ENCODE measurements at places on chromosomes 6 and 20.

- H3K27me3 ChIP-seq, result no peaks in the 10 kb centered on the region
- no peak for DNase-seq
- no peak overlapping the region for H3K27ac ChIP-seq
- no peaks in the 10 kb centered on the region for H3K4me1 ChIP-seq
- no peaks in the 10 kb centered on the region for H3K36me3 ChIP-seq
- no peak overlapping the region for H3K4me3 ChIP-seq
Measured at GRCh38 chr6:80434691-80435350, 328.4 kb downstream of the BCKDHB start.

DNA sequence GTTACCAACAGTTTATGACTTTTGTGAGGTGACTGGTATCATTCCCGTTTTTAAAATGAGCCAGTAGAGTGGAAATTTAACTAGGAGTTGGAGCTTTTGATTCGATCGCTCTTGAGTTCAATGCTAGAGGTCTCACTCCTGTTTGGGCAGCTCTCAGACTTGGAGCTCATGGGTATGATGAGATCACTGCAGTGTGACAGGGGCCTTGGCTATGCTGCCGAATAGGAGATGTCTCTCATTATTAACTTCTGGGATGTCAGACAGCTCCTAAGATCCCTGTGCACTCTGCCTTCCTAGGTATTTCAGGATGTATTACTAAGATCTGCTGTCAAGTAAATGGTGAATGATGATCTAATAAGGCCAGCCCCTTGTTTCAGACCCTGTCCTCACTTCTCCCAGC lies 20.4 kb downstream of the AKAP12 start:
- no peaks in the 10 kb centered on the region for H3K4me1 ChIP-seq
- H3K36me3 ChIP-seq, result no peaks in the 10 kb centered on the region
- no peak overlapping the region for H3K27ac ChIP-seq
- no peak for DNase-seq
- H3K4me3 ChIP-seq, result no peak overlapping the region

GRCh38 chr20:2283706-2284423 lies 11.9 kb upstream of the TGM3 start:
- DNase-seq, result no peak
- H3K27me3 ChIP-seq, result no peaks in the 10 kb centered on the region
- no peak overlapping the region for H3K27ac ChIP-seq
- H3K4me1 ChIP-seq, result peaks cover 5% of the 10 kb centered on the region
- H3K4me3 ChIP-seq, result no peak overlapping the region
- H3K36me3 ChIP-seq, result no peaks in the 10 kb centered on the region

GRCh38 chr6:144840619-144841018 lies 555.5 kb downstream of the UTRN start:
- no peaks in the 10 kb centered on the region for H3K4me1 ChIP-seq
- H3K36me3 ChIP-seq, result peaks cover 90% of the 10 kb centered on the region
- no peak overlapping the region for H3K27ac ChIP-seq
- H3K27me3 ChIP-seq, result no peaks in the 10 kb centered on the region
- no peak overlapping the region for H3K4me3 ChIP-seq

DNA sequence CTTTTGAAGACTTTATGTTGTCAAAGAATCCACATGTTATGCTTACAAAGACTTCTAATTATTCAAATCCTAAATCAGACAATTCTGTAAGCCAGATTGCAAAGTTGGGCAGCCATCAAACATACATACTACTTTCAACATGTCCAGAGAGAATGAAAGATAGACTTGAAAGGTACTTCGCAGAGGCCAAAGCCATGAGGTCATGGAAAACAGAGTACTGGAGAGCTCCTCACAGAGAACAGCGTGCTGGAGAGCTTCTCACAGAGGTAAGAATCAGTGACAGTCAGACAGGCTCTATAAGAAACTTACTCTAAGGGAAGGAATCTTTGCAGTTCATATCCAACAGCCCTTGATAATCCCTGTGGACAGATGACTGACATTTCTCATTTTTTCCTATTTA lies 400.2 kb downstream of the GJA1 start:
- no peak overlapping the region for H3K4me3 ChIP-seq
- H3K27me3 ChIP-seq, result no peaks in the 10 kb centered on the region
- DNase-seq, result no peak
- no peaks in the 10 kb centered on the region for H3K36me3 ChIP-seq
- no peaks in the 10 kb centered on the region for H3K4me1 ChIP-seq

- no peaks in the 10 kb centered on the region for H3K36me3 ChIP-seq
- H3K27me3 ChIP-seq, result no peaks in the 10 kb centered on the region
- H3K27ac ChIP-seq, result no peak overlapping the region
- DNase-seq, result no peak
- peaks cover 21% of the 10 kb centered on the region for H3K4me1 ChIP-seq
Measured at GRCh38 chr20:23116311-23117089, 30.4 kb upstream of the CD93 start.

DNA sequence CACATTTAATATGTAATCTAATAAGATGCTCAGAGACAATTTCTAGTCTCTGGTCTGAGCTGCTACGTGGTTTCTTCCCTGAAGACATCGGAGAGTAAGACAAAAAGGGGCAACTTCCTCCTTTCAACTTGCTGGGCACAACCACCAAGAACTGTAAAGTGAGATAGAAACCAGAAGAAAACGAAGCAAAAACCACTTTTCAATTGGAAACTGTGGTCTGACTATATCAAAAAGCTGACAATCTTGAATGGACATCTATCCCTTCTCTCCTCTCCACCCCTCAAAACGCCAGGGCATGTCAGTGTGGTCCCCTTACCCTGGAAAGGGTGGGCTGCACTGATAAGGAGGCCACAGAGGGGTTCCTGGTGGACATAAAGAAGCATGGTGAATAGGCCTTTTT lies 269.1 kb downstream of the CD83 start:
- H3K27ac ChIP-seq, result no peak overlapping the region
- no peak overlapping the region for H3K4me3 ChIP-seq
- no peak for DNase-seq
- H3K4me1 ChIP-seq, result peaks cover 20% of the 10 kb centered on the region

DNA sequence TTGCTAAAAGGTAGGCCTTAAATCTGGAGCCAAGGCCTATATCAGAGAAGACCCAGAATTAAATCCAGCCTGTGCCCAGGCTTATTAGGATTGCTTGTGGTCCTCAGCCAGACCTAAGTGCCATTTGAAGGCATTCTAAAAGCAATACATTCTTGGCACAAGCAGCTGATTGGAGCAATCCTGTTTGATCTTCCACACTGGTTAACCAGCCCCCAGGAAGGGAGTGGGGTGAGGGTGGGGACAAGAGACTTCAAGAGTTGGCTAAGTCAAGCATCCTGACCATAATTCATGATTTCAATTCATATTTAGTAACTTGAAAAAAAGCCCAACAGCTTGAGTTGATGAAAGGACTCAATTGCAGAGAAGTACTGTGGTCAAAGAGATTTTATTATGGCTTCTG lies 128.9 kb downstream of the KIF13A start:
- no peaks in the 10 kb centered on the region for H3K27me3 ChIP-seq
- DNase-seq, result no peak
- H3K4me3 ChIP-seq, result no peak overlapping the region
- H3K27ac ChIP-seq, result no peak overlapping the region
- no peaks in the 10 kb centered on the region for H3K4me1 ChIP-seq
- H3K36me3 ChIP-seq, result no peaks in the 10 kb centered on the region

DNA sequence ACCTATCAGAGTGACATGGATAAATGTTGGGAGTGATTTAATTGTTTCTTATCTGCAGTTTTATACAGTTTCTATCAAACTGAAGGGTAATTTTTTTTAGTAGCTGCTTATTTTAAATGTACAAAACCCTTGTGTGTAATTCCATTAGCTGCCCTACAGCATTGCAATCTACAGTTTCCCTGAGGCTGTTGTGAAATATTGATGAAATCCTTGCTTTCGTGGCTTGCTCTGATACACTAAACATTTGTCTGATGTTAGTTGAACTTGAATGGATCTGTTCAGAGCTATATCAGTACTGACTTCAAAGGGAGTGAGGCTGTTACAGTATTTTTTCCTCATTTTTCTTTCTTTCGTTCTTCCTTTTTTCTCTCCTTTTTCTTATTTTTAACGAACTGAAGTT lies 255.4 kb downstream of the TSHZ2 start:
- H3K4me3 ChIP-seq, result no peak overlapping the region
- no peak overlapping the region for H3K27ac ChIP-seq
- H3K36me3 ChIP-seq, result no peaks in the 10 kb centered on the region

DNA sequence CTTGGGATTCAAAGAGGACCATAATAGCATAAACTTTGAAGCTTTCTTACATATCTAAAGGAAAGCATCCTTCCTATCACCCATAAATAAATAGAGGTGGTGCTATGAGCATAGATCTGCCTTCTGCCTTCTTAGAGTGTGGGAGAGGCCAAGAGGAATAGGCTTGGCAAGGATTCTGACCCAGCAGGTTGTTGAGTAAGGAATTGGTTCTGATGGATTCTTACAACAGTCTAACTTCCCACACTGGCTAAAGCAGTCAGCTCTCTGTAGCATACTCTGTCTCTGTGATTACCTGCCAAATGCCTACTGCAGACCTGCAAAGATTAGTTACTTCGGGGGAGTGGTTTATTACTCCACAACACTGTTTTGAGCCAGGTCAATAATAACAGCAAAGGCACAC lies 198.0 kb upstream of the RAB32 start:
- no peaks in the 10 kb centered on the region for H3K27me3 ChIP-seq
- no peaks in the 10 kb centered on the region for H3K4me1 ChIP-seq
- H3K27ac ChIP-seq, result no peak overlapping the region
- DNase-seq, result no peak
- no peak overlapping the region for H3K4me3 ChIP-seq

- no peaks in the 10 kb centered on the region for H3K27me3 ChIP-seq
- peaks cover 37% of the 10 kb centered on the region for H3K4me1 ChIP-seq
- peak overlapping the region; percentile 75 for H3K27ac ChIP-seq
- peaks cover 42% of the 10 kb centered on the region for H3K36me3 ChIP-seq
Measured at GRCh38 chr6:37170273-37171200, 585 bp downstream of the PIM1 start.
